Liver (tissue), 10 donors: ENCODE measurements at places on chromosomes 1 and 21.

- no peak for DNase-seq
These were observed 12.4 kb downstream of the ZBTB17 start for GRCh38 chr1:15963363-15963967.

DNA sequence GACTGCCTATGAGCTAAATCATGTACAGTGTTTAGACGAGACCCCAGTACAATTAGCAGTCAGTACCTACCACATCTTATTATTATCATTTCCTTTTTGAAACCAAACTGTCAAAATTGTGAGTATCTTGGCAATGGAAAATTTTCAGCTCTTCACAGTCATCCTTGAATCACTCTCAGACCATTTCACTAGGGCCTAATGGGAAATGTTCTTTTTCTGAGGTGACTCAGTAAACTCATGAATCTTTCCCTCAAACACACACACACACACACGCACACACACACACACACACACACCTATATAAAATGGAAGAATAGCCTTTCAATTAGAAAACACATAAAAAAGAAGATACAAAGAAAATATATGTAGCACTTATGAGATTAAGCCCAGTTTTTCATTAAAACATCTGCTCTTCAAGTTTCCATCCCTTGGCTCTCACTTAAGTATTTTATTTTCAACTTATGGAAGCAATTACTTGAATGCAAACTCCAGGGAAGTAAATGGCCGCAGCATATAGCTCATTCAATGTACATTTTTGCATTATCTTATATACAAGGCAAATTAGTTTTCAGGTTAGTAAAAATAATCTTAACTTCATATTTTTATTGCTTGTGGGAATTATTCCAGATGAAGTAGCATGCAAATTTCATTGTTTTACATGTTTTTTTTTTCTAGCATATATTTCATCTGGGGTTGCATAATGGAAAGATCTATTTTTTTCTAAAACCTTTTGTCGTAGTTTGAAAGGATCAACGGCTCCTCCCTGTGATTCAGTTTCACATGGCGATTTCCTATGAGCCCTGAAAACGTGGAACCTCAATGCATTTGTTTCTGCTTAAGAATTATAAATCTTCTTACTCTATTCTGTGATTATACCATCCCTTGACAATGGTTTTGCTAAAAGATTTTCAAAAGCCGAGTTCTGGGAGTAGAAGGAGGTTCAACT lies 46.3 kb upstream of the TMPRSS15 start:
- no peak for DNase-seq

DNA sequence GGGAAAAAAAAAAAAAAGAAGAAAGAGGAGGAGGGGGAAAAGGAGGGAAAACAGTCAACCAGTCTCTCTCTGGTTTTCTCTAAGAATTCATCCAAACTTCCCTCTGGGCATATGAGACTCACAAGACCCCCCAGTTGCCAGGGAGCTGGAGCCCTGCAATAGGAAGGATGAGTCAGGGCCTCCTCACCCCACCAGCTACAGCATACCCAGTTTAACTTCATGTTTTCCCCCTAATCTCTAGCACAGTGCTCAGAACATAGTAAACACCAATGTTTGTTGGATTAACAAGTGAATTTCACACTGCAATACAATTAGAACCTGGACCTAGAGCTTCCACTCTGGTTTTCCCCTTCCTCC lies 7.8 kb downstream of the F11R start:
- no peak for DNase-seq

GRCh38 chr1:214425101-214425500 lies 126.3 kb downstream of the PTPN14 start:
- no peak for DNase-seq

DNA sequence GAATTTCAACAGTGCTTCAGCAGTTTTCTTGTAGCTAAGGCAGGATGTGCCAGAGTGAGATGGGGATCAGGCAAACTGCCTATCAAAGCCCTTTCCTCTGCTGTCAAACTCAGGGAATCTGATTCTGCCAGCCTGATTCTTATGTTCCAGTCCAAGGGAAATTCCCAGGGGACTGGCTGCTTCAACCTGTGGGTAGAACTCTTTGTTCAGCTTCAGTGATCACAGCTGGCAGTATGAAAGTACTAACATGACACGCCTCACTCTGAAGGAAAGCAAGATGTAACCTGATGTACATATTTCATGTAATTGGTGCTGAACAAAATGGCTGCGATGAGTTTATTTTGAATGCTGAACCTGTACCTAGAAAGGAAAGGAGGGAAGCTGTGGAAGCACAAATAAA lies 40.1 kb upstream of the SLC5A9 start:
- DNase-seq = no peak

- no peak for DNase-seq
These were observed 706.7 kb downstream of the PTPRU start for GRCh38 chr1:29943034-29943433.

DNA sequence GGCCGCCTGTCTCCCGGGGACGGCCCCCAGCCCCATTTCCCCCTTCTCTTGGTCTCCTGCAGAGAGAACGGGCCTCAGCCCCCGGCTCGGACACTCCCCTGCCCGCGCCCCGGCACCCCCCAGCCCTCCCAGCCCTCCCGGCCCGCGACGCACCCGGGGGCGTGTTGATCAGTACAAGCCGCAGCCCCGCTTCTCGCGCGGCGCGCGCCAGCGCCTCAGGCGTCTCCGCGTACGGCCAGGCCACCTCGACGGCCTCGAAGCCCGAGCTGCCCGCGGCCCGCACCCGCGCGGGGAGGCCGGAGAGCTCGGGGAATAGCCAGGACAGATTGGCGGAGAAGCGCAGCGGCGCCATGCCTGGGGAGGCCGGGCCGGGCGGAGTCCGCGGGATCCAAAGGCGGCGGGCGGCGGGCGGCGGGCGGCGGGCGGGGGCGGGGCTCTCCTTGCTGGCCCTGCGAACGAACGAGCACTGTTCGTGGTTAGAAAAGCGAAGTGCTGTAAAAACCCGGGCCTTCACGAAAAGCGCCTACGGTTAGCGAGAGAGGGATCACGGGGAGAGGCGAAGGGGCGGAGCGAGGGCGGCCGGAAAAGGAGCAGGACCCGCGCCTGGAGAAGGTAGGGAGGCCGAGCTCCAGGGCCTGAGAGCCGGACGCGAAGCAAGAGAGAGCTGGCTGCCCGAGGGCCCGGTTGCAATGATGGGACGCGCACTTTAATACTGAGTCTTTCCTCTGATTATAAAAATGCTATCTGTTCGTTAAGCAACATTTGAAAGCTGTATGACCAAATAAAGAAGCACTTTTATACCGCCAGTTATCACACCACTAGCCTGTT lies at the start of gene HYI:
Gene HYI (minus strand): TSS at position 490 of the 828 bp plus-strand sequence. CDS start 138 bp downstream, at position 352.
- peak; percentile 84 for DNase-seq

- DNase-seq = no peak
These were observed 99.5 kb downstream of the LACTBL1 start for GRCh38 chr1:22872981-22873664.

DNA sequence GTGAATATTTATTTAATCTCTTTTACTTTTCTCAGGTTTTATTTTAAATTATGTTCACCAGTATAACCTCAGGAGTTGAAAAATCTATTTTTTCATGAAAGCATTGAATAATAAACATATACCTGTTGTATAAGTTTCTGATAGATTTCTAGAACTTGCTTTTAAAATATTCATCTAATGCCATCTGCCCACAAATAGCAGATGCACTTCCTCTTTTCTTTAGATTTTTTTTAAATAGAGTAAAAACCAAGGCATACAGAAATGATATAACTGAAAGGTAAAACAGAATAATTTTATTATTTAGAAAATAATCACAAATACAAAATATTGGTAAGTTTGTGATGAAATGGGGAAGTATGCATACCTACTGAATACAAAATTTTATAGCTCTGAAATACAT lies 130.7 kb upstream of the PRMT6 start:
- no peak for DNase-seq
